Stimulated activated CD4-positive, alpha-beta T cell treated with anti-CD3 and anti-CD28 coated beads, TNF-alpha, amount 100 ng/mL, for 48 hours (primary cell): ENCODE measurements at places on chromosomes 6 and 20.
A peak's percentile ranks its signal among the peaks of the same experiment; 100 is the strongest.

GRCh38 chr6:38185244-38185643 is 365.7 kb downstream of the ZFAND3 start:
- no peak for DNase-seq

- no peak for DNase-seq
These were observed 52.9 kb upstream of the TAB2 start for GRCh38 chr6:149264629-149265028.

GRCh38 chr6:2841264-2842138 is at the start of gene SERPINB1:
TSS of gene SERPINB1 (minus strand) at chr6:2841863. CDS start at chr6:2840586, 1,277 bp downstream.
- DNase-seq, result peak; percentile 74

- DNase-seq, result no peak
These were observed 72.4 kb upstream of the NXT1 start for GRCh38 chr20:23278172-23278571.

DNA sequence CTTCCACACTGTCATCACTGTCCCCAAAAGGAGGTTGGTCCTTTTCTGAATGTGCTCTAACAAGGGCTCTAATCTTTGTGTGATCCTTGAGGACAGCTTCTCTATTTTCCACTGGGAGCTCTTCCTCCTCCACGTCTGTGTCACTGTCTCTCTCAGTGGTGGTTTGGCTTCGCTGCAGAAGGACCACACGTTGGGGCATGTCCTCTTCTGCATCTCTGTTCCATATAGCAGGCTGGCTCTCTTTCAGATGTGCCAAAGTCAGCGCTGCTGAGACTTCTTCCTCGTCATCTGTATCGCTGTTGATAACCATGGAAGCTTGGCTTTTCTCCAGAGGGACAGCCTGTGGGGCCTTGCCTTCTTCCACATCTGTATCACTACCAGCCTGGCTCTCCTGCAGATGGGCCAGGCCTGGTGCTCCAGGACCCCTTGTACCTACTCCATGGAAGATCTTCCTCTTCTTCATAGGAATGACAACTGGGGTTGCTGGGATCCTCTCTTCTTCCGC is 4.6 kb downstream of the MDC1 start:
- no peak for DNase-seq

- DNase-seq, result no peak
These were observed 12.6 kb upstream of the ZBTB2 start for GRCh38 chr6:151403919-151404308.

GRCh38 chr6:13924146-13924948 is 405 bp upstream of the RNF182 start:
- DNase-seq, result no peak
